ENCODE measurements at places on chromosomes 6 and 20.
A peak's percentile ranks its signal among the peaks of the same experiment; 100 is the strongest.

- DNase-seq: peak; percentile 39
Measured at GRCh38 chr20:51565298-51566144, 23.0 kb upstream of the NFATC2 start.

DNA sequence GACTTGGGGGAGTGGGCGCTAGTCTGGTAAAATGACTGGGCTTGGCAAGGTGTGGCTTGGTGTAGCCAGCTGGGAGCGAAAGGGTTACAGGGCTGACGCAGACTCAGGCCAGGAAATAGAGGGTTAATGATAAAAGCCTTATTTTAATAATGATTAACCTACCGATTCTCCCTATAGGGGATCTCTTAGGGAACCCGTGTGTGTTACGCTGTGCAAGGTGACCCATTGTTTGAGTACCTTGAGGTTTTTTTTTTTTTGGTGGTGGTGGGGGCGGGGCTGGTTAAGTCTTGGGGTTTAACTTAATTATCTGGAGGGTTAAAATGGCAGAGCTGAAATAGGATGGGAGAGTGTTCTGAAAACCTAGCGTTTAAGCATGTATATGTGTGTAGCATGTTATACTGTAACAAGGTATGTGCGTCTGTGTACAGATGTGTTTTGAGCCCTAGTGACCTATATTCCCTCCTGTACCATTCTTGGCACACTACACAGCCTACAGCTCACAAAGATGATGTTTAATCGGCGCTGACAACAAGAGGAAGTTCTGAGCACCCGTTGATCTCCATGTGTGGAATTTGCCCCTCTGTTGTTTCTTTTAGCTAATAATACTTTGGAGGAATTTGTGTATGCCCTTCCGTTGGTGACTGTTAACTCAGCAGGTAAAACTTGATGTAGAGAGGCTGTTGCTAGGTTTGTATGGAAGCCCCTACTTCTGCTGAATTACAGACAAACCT is 1.3 kb downstream of the CARMIL1 start:
- DNase-seq: no peak

- DNase-seq: no peak
Measured at GRCh38 chr6:52301326-52301725, 16.8 kb upstream of the MCM3 start.

DNA sequence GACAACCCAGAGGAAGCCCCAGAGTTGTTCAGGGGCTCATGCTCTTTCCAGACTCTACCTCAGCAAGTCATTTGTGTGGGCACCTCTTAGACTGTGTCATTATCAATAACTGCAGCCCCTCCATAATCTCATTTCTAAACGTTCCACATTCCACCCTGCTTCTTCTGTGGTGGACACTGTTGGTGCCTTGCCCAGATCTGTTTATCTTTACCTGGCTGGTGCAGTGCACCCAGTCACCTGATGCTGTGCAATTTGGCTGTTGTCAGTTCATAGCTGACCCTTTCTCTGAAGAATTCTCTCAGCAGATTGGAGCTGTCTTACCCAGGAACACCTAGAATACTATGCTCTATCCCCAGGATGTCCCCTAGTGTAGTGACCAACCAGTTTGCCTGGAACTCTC is 80.0 kb downstream of the ATRN start:
- DNase-seq: no peak

- DNase-seq: no peak
Measured at GRCh38 chr6:1635305-1636010, 25.7 kb downstream of the FOXC1 start.

GRCh38 chr6:30507849-30508827 is 18.8 kb downstream of the HLA-E start:
- no peak for DNase-seq

- DNase-seq: no peak
Measured at GRCh38 chr20:24943731-24944130, 5.3 kb upstream of the CST7 start.

DNA sequence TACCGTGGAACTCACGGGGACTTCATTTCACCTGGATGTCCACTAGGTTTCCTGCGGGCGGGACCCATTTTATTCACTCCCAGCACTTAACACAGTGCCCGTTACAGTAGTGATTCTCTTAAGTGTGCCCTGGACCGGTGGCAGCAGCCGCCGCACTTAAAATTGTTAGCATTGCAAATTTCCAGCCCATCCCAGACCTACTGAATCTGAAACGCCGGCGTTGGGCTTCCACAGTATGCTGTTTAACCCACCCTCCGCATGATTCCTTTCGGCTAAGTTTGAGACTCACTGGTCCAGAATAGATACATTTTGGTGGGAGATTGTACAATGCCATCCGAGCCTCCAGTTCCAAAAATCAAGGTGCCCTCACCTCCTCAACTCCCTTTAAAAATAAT is 967 bp downstream of the SMPDL3A start:
- DNase-seq: peak; percentile 12

DNA sequence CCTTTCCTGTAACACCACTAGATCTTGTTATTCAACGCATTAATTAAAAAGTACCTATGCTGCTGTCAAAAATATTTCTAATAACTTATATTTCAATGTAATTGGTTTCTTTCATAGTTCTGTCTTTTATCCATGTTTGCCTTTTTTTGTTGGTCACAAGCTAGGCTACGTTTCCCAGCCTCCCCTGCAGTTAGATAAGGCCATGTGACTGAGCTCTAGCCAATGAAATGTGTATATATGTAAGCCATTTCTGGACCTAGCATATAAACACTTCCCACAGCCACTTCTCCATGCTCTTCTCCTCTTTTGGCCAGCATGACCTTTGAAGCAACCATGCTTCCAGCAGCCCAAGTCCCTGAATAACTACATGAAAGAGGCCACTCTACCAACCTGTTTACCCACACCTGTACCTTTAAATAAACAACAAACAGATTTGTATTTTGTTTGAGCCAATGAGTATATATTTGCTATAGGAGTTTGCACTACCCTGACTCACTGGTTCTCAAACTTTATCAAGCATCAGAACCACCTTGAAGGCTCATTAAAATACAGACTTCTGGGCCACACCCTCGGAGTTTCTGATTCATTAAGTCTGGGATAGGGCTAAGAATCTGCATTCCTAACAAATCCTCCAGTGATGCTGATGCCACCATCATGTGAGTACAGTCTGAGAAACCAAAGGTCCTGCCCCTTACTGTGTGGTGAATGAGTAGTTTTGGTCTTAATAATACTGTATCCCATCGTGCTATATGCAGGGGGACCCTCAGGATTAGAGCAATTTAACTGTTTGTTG is 45.6 kb upstream of the BEND6 start:
- DNase-seq: no peak

GRCh38 chr6:95094751-95095663 is 482.3 kb upstream of the MANEA start:
- peak; percentile 13 for DNase-seq

GRCh38 chr6:23003671-23004467 is 434.5 kb downstream of the HDGFL1 start:
- DNase-seq: peak; percentile 60

GRCh38 chr6:108451816-108452215 is 108.9 kb upstream of the FOXO3 start:
- no peak for DNase-seq

DNA sequence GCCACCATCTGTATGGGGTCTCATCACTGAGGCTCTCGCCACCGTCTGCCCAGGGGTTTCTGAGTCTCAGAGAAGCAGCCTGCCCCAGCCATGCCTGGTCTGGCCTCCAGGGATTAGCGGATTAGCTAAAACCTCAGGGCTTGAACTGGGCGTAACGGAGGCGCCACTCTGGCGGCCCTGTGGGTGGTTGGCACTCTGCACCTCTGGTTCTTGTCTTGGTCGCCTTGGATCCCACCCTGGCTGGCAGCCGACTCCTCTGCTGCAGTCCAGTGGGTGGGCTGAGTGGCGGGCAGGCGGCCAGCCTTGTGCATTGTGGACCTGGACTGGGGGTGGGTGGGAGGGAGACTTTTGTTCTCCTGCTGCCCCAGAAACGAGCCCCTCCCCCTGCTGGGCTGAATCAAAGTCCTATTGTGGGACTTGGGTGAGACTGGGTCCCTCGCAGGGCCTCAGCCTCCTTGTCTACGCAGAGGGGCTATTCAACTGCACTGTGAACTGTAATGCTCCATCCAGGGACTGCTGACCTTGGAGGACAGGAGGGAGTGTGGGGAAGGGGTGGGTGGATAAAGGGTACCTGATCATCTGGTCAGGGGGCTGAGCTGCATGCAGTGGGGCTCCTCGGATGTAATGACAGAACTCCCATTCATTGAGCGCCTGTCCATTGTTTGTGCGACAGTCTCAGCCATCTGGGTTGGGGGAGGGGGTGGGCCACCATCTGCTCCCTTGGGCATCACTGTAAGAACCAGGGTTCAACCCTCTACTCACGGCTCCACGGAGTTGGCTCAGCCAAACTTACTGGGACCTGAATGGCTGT is 23.9 kb downstream of the SUN5 start:
- no peak for DNase-seq

- no peak for DNase-seq
Measured at GRCh38 chr6:110414669-110415068, 706 bp downstream of the DDO start.

DNA sequence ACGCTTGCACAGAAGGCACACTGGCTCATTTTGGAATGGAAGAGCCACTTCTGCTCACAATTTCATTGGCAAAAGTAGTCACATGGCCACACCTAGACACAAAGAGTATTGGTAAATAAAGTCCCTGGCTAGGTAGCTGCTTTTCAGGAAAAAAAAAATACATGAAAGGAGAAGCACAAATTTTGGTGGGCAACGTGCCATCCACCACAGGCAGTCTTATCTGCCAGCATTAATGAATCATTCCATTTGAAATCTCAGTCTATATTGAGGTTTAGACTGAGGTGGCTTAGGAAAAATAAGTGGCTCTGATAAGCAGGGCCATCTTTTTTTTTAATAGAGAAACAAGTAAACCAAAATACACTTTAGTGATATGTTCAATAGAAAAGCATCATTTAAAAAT is 44.3 kb downstream of the ADGRB3 start:
- DNase-seq: no peak

DNA sequence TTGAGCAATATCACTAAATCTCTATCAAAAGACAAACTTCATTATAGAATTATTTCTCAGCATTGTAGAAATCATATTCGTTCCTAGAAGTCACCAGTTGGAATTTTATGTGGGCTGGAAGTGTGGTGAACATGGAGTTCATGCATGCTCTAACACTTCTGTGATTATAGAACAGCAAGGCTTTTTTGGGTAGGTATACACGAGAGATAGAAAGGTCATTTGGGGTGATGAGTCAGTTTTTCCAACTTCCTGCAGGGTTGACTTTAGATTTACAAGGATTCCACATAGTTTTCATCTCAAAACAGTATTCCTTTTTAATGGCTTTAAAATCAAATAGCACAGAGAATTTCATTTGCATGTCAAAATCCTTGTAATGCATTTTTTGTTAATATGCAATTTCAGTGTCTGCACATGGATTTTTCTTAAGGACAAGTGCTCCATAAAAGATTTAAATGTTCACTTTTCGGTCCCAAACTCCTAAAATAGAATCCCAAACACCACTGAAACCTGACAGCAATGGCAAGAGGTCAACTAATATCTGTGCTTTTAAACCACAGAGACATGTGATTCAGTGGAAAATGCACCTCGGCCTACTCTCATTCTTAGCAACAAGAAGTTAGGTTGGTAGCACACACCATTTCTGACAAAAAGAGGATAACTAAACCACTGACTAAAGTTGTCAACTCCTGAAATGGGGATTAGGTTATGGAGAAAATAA is 211.0 kb downstream of the MOXD1 start:
- peak; percentile 45 for DNase-seq

DNA sequence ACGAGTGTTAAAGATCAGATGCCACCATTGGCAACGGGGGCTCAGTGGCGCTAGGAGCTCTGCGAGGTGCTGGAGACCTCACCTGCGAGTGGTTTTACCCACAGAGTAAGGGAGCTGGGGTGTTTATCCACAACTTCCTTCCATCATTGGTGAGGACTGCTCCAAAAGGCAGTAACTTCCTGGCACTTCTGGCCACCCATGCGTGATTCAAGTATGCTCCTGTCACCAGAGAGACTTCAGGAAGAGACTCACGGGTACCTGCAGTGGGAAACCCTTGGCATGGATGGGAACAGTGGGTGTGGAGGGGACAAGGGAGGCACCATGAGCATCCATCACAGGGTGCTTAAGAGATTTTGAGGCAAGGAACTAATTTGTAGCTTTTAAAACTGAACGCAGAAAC is 53.2 kb downstream of the RIN2 start:
- no peak for DNase-seq

- DNase-seq: no peak
Measured at GRCh38 chr6:71320041-71320440, 31.4 kb downstream of the OGFRL1 start.

DNA sequence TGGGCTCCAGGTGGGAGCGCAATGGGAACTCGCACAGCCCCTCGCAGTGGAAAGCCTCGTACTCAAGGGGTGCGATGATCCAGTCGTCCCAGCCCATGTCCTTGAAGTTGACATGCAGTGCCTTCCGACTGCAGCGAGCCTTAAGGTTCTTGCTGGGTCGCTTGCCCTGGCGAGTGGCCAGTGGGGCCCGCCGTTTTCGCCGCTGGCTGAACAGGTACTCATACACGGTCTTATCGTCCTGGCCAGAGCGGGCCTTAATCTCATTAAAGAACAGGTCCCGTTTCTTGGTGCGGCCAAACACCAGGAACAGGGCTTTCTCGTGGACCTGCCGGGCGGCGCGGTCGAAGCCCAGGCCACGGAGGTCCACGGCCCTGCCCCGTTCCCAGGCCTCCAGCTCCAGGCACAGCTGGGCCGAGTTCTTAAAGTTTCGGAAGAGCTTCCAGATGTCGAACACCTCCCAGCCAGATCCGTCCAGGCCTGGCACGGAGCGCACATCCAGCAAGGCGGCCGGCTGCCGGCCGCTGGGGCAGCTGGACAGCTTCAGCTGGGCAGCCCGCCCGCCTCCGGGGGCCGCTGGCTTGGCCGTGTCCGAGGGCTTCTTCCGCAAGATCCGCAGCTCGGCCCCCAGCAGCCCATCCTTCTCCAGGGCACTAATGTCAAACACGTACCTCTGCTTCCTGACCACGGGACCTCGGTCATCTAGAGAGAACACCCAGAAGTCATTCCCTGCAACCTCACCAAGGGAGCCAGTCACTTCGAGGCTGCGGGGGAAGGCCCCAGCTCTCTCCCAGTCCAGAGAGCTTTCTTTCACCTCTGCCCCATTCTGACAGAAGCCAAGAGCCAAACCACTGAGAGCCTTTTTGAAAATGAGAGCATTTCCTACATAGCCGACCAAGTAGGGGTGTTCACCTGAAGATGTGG is 3.7 kb downstream of the GDF5 start:
- no peak for DNase-seq

GRCh38 chr20:62927128-62927705 is 912 bp upstream of the DIDO1 start:
- DNase-seq: no peak

- DNase-seq: peak; percentile 43
Measured at GRCh38 chr20:55269913-55270312, 735.4 kb downstream of the CBLN4 start.

GRCh38 chr6:33314515-33314942 is 651 bp upstream of the TAPBP start:
- DNase-seq: peak; percentile 89

DNA sequence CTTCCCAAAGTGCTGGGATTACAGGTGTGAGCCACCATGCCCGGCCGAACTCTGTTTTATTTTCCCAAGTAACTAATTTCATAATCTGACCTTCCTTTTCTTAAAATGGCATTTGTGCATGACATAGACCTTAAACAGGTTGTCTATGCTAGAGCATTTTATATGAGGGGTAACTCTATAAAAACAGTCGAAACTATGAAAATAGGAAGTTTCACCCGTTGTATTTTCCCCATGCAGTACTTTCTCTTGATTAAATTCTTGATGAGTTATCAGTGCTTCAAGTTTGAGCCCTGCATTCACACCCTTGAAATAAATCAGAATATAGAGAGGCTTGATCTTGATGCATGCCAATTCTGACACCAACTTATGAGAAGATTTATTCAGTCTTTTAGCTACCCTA is 11.7 kb downstream of the TBPL1 start:
- DNase-seq: no peak

- DNase-seq: no peak
Measured at GRCh38 chr20:25566821-25567220, 18.5 kb downstream of the NINL start.

Data from brain microvascular endothelial cell (primary cell).